ENCODE measurements at places on chromosomes 1 and 21. TPM values are rescaled to one million over a fixed set of nuclear protein-coding genes. Genes with fewer than 3 reads are reported as not detected.

The LCE1B gene
- total RNA-seq, result not detected

The SYT6 gene
- not detected for total RNA-seq

The CTSE gene
- total RNA-seq, result not detected

The HCRTR1 gene
- not detected for total RNA-seq

The FGR gene
- 0.35 TPM for total RNA-seq

The NUAK2 gene
- total RNA-seq, result 1.7 TPM

The HES3 gene
- total RNA-seq, result not detected

The OR2L2 gene
- 0.06 TPM for total RNA-seq

DNA sequence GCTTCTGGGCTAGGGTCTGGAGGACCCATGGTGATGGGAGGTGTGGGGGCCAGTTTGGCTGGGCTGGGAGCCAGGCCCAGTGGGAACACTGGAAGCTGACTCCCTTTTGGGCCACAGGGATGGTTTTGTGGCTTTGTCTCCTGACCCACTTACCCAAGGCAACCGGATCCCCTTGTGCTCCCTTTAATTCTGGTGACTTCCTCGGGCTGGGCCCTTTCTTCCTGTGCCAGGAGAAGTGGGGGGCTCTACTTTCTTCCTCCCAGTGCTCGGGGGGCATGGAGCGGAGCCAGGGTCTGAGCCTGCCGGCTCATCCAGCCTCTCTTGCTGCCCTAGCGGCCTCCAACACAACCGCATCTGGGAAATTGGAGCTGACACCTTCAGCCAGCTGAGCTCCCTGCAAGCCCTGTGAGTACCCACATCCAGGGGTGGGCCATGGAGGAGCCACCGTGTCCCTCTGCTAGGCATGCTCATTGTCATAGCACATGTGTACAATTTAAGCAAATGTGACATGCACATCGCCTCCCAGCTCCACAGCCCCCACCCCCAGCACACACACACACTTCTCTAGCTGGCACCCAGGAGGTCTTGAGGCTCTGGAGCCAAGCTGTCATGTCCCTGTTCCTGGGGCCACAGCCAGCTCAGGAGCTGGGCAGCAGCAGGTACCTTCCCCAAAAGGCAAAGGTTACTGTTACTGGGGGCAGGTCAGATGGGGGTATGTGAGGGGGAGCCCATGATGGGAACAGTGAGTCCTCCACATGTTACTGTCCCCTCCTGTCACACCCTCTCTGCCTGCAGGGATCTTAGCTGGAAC, 35.0 kb downstream of the UBE2T start:
- DNase-seq, result no peak

GRCh38 chr1:90835661-90836344, 118.7 kb upstream of the BARHL2 start:
- DNase-seq, result no peak

GRCh38 chr1:234926559-234927311, 201.9 kb downstream of the TOMM20 start:
- DNase-seq, result peak; percentile 75

DNA sequence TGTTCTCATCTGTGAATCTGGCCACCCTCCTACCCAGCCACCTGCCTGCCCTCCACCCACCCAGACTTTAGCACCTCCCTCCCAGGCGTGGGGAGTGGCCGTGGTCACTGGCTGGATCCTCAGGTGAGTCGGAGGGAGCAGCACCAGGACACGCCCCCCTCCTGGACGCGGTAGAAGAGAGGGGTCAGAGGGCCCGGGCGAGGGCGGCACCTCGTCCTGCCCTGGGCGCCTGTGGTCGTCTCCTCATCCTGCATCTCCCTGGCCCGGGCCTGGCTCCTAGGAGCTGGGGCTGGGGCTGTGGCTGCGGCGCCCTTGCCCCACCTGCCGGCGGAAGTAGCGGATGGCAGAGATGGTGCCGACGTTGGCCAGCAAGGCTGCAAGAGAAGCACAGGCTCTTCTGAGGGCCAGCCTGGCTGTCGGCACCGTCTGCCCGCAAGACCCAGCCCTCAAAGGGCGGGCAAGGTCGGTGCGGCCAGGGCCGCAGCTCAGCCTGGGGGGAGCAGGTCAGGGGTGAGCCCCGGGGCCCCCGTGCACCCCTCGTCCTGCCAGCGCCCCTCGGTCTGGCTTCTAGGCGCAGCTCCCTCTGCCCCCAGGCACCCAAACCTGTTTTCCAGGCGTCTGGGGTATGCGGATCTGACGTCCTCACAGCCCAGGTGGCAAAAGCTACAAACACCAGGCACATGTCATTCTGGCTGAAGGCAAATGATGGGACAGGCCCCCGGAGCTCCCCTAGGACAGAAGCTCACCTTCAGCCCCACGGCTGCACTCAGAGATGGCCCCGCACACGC, 5.8 kb downstream of the PERM1 start:
- DNase-seq, result peak; percentile 53

DNA sequence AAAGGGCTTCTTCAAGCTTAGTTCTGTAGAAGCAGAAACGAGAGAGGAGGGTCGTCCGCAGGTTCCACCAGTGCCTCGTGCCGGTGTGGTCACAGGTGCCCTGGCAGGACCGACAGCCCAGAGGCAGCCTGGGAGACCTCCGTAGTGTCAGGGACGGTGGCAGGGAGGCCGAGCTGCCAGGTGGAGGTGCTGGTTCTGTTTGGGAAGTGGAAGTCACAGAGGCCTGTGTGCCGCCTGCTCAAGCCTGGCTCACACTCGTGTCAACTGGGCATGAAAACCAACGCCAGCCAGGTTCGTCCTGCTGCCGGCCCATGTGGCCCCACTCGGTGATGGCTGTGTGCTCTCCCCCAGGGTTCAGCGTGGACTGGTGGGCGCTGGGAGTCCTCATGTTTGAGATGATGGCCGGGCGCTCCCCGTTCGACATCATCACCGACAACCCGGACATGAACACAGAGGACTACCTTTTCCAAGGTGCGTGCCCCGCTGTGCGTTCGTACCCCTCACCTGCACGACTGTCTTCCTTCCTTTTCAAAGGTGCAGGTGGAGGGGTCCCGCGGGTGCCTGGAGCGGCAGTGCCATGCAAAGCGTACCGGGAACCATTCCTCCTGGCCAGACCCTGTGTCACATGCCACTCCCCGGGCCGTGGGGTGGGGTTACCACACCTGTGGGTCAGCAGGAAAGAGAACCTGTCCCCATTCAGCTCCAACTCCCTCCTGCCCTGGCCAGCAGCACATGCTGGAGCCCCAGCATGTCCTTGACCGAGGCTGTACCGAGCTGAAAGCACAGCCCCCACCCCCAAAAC, 20.8 kb downstream of the FAAP20 start:
- DNase-seq, result no peak

DNA sequence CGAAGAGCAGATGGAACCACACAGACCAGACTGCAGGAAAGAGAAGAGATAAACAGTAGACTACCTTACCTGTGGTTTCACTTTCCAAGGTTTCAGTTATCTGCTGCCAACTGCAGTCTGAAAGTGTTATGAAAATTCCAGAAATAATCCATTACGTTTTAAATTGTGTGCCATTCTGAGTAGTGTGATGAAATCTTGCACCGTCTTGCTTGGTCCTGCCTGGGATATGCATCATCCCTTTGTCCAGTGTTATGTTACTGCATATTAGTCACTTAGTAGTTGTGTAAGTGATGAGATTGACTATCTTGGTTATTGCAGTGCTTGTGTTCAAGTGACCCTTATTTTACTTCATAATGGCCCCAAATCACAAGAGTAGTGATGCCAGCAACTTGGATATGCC, 33.9 kb downstream of the DNAJC6 start:
- no peak for DNase-seq

DNA sequence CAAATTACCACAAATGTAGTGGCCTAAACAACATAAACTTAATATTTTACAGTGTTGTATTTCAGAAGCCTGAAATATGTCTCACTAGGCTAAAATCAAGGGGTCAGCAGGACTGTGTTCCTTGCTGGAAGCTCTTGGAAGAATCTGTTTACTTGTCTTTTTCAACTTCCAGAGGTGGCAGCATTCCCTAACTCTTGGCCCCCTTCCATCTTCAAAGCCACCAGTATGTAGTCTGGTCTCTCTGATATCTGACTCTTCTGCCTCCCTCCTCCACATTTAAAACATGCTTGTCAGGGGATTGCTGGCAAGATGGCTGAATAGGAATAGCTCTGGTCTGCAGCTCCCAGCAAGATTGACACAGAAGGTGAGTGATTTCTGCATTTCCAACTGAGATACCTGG, 567.5 kb downstream of the PLA2G4A start:
- DNase-seq, result no peak

DNA sequence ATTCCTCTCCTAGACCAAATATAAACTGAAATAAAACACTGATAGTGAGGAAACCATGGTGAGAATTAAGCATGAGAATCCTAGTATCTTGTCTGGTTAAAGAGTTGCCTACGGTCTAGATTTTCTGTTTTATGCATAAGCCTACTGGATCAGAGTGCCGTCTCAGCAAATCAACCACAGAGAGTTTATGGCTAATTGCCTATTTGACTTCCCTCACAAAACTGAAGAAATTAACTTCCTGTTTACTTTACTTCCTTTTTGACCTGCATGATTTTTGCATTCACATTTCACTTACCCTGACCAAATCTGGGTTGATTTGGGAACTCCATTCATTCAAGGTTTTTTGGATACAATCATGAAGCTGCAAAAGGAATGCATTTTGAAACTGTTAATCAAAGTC, 5.0 kb downstream of the GCLM start:
- DNase-seq, result no peak

DNA sequence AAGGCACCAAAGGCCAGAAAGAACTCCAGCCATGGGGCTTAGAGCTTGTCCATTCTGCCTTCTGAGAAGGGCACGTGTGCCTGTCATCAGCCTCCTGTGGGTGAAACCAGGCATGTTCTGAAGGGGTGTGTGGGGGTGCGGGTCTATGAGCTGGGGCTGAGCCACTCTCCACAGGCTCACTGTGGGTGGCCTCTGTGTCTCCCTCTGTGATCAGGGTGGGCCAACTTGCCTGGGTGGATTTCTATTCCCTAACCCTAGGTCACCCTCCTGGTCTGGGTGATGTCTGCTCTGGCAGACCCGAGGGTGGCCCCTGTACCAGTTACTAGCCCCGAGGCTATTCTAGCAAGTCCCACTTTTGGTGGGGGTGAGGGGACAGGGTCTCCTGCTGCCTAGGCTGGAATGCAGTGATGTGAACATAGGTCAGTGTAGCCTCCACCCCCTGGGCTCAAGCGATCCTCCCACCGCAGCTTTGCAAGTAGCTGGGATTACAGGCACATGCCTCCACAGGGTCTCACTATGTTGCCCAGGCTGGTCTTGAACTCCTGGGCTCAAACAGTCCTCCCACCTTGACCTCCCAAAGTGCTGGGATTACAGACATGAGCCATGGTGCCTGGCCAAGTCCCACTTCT, 94.4 kb downstream of the TRIM11 start:
- no peak for DNase-seq

- DNase-seq, result no peak
Observed at GRCh38 chr1:63908016-63908415, 134.2 kb downstream of the ROR1 start.

DNA sequence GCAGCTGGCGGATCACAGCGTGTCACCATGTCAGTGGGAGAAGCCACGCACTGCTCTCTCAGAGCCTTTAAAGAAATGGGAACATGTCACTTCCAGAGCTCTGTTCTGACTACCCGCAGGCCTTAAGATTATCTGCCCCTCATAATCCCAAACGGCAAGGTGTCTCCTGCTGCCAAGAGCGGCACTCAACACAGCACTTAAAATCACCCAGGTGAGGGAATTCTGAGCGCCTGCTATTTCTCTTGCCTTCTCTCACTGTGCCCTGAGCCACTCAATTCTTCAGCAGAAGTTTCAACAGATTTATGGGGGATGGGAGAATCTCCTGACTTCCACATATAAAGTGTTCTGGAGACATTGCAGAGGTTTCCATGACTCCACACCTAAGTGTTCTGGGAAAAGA, 137.9 kb downstream of the LMO4 start:
- DNase-seq, result no peak

DNA sequence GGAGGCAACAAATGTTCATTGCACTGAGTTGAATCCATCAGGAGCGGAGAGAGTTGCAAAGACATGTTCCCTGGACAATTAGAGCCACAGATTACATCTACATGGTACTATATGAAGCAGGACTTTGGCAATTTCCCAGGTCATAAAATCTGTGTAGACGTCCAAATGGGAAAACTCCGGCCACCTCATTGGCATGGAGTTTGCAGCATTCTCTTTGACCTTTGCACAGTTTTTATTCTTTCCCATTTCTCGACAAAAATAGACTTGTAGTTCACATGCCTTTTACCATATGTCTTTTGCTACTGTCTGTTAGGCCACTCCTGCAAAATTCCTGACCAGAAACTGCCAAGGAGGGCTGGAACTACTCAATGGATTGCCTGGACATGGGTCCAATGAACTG, 48.2 kb downstream of the UBE2T start:
- no peak for DNase-seq

- DNase-seq, result no peak
Observed at GRCh38 chr1:85378534-85378933, 86.4 kb downstream of the DDAH1 start.

DNA sequence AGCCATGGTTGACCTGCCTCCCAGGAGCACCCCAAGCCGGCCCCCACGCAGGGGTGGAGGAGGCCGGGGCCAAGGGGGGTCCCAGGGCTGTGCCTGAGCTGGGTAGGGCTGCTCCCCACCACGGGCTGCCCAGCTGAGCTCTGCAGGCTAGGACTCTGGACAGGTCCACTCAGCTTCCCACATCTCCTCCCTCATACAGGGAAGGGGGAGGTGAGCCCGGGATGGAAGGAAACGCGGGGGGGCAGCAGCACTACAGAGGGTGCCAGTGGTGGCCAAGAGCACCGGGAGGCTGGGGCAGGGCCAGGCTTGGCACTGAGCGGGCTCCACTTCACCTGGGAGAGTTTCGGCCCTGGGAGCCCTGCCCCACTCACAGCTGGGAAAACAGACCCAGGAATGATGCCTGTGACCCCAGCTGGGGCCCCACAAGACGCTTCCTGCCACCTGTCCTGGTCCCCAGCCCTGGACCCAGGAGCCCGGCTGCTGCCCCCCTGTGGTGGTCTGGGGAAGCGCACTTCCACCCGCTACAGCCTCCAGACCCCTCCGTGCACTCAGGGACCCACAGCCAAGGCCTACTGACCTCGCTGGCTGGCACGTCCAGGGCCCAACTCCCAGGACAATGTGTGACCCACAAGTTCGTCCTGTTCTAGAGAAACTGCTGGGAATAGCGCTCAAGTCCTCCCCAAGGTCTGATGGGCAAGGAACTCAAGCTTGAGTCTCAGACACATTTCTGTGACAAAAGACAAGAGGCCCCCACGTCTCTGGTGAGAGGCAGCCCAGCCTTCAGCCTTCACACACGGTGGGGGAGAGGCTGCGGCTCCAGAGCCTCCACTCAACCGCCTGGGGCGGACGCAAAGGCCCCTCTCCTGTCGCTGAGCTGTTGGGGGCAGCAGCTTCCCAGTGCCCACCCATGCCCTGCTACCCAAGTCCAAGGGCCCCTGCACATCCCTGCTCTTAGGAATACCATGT, 3.0 kb downstream of the AURKAIP1 start:
- DNase-seq, result peak; percentile 81

GRCh38 chr1:201655243-201655642, 116.3 kb downstream of the NAV1 start:
- no peak for DNase-seq

GRCh38 chr1:58717979-58718378, 18.1 kb upstream of the MYSM1 start:
- peak; percentile 6 for DNase-seq

- DNase-seq, result no peak
Observed at GRCh38 chr1:53929246-53929960, 16.1 kb downstream of the IFT25 start.

- no peak for DNase-seq
Observed at GRCh38 chr1:63268876-63269275, 53.5 kb upstream of the FOXD3 start.

- DNase-seq, result no peak
Observed at GRCh38 chr1:167573035-167573434, 19.5 kb upstream of the CREG1 start.
